Activated CD8-positive, alpha-beta memory T cell treated with anti-CD3 and anti-CD28 coated beads for 1 hour (primary cell): ENCODE measurements at places on chromosomes 12 and 14.

GRCh38 chr12:94289461-94290312, 141.3 kb downstream of the PLXNC1 start:
- no peak for DNase-seq

- no peak for DNase-seq
These were observed 17.5 kb upstream of the RAB21 start for GRCh38 chr12:71737197-71737596.

DNA sequence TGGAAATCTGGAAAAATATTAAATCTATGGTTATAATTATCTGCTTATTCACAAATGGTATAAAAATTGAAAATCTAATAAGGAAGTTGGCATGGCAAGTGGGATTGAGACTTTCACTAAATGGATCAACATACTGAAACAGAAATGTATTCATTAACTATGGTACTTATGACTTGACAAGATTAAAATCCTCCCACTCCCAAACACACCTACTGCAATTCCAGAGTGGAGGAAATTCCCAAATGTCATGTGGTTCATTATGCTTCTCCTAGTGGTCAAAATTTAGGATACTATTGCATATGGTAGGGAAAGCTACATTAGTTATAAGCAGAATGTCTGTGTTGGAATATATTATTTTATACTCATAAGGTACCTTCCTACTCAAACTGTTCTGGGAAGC, 265.3 kb upstream of the PRICKLE1 start:
- no peak for DNase-seq

DNA sequence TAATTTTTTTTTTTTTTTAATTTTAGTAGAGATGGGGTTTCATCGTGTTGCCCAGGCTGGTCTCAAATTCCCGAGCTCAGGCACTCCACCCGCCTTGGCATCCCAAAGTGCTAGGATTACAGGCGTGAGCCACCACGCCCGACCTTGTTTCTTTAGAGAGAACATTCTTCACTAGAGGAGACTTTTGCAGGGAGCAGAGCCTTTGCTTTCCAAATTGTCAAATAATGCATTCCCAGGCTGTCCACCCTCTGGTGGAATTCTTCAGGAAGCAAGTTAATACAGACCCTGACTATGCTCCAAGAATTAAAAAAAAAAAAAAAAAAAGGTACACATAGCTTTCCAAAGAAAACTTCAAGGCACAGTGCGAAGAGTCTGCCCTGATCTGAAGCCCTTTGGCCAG, 6.8 kb downstream of the ALDH1L2 start:
- no peak for DNase-seq

DNA sequence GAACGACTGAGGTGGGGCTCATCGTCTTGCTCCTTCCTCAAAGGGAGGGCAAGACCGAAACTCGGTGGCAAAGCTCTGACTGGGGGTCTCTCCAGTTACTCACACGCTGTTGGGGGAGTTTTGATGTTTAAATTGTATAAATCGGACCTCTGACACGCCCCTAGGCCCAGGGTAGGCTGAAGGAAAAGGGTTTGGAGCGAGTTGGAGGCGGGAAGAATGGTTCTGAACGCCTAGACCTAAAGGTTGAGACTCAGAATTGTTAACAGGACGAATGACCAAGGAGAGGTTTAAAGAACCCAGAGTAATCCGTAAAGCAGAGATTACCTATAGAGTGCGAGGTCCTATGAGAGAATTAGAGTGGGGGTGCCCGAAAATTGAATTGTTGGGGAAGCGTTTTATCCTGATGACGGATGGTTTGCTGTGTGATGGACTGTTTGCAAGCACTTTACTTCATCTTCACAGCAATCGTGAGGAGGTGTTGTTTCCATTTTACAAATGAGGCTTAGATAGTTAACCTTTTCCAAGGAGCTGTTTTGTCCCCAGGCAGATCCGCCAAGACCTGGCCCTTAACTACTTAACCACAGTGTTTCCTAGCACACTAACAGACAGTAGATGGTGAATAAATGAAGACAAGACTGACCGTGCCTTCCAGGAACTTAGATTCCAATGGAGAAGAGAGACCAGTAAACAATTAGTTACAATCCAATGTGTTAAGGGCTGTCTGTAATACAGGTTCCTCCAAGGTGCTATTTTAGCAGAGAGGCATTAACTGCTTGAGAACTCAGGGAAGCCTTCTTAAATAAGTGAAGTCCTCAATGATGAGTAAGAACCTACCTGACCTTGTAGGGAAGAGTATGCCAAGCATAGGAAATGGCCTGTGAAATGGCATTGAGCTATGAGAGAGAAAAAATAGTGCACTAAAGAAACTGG, 929 bp upstream of the UBE2N start:
- no peak for DNase-seq

GRCh38 chr14:32190673-32191072, 11.2 kb upstream of the RNU6-7 start:
- no peak for DNase-seq

DNA sequence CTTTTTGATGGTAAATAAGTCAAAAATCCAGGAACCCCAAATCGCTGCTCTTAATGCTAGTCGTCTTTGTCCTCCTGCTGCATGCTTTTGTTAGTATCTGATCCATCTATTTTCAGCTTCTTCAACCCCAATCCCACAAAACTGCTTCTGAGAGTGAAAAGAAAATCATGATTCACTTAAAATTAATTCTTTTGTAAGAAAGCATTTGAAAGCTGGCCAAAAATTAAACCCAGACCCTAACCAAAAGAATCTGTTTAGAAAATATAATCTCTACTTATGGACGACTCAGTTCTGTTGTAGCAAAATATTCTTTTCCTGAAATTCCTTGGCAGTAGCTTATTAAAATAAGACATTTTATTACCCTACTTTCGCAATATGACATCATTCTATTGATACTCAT, 443.6 kb upstream of the SYT1 start:
- DNase-seq = no peak

DNA sequence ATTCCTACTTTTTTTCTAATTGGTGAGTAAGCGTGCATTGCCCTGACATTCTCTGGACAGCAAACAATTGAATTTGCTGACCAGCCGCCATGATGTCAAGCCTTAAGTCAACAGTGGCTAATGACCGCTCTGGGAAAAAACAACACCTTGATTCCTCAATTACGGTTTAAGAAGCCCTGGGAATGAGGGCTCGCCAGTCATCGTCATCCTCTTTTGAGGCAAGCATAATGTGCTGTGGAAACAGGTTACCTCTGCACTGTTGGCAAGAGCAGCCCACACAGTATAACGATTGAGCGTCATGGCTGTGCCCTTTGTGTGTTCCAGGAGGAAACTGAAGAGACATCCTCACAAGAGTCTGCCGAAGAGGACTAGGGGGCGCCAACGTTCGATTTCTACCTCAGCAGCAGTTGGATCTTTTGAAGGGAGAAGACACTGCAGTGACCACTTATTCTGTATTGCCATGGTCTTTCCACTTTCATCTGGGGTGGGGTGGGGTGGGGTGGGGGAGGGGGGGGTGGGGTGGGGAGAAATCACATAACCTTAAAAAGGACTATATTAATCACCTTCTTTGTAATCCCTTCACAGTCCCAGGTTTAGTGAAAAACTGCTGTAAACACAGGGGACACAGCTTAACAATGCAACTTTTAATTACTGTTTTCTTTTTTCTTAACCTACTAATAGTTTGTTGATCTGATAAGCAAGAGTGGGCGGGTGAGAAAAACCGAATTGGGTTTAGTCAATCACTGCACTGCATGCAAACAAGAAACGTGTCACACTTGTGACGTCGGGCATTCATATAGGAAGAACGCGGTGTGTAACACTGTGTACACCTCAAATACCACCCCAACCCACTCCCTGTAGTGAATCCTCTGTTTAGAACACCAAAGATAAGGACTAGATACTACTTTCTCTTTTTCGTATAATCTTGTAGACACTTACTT, 138.9 kb downstream of the HMGA2 start:
- no peak for DNase-seq

- DNase-seq = no peak
These were observed 75.5 kb downstream of the GALNT9 start for GRCh38 chr12:132253698-132254480.

DNA sequence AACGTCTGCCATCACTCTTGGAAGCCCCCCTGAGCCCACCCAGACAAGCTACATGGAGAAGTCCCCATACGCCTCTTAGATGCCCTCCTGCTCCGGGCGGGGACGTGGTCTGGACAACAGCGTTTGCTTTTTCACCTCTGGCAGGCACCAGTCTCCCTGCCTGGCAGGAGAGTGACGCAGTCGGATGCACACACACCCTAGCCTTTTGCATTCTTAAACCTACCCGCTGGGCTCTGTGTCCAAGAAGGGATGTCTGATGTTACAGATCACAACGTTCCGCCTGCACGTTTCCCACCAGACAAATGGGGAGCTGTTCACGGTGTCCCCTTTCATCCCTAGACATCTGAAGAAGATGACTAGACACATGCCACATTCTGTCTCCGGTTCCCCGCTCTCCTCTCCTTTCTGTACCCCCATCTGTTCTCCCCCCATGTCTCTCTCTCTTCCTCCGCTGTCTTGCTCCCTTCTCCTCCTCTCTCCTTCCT, 100.2 kb downstream of the RIMBP2 start:
- no peak for DNase-seq

DNA sequence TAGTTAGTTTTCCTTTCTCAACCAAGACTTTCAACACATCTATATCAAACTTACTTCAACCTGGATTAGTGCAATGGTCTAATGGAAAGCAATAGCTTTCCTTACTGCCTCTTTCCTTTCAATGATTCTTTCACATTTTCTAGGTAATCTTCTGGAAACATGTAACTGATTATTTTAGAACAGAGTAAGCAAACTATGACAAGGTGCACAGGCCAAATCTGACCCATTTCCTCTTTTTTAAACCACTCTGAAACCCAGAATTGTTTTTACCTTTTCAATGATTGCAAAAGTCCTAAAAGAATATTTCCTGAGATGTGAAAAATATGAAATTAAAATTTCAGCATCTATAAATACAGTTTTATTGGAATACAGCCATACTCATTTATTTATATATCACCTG, 81.6 kb upstream of the TMTC2 start:
- no peak for DNase-seq

GRCh38 chr12:46082490-46083200, 92.3 kb upstream of the SCAF11 start:
- no peak for DNase-seq

- no peak for DNase-seq
These were observed 2.1 kb downstream of the NOXRED1 start for GRCh38 chr14:77421201-77421600.

GRCh38 chr12:19021646-19022045, 107.9 kb upstream of the PLEKHA5 start:
- no peak for DNase-seq

- no peak for DNase-seq
These were observed 16.5 kb downstream of the PLBD2 start for GRCh38 chr12:113374823-113375428.

DNA sequence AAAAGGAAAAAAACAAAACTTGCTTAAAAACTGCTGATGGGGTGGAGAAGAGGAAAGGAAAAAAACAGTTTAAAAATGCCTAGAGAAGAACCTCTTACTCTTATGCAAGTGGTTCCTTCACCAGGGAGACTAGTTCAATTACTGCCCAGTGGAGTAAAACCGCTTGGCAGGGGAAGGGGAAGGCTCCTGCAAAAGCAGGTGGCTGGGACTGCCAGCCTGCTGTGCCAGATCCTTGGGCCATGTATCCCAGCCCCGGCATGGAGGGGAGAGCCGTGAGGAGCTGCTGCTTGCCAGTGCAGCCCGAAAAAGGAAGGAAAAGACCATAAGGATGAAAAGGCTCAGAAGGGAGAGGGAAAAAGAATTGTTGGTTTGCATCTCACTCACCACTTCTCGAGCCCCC, 123.0 kb downstream of the FSCB start:
- no peak for DNase-seq

- no peak for DNase-seq
These were observed 235 bp downstream of the RAB2B start for GRCh38 chr14:21476523-21476924.

GRCh38 chr14:106455026-106455425, 928.6 kb downstream of the TMEM121 start:
- no peak for DNase-seq

DNA sequence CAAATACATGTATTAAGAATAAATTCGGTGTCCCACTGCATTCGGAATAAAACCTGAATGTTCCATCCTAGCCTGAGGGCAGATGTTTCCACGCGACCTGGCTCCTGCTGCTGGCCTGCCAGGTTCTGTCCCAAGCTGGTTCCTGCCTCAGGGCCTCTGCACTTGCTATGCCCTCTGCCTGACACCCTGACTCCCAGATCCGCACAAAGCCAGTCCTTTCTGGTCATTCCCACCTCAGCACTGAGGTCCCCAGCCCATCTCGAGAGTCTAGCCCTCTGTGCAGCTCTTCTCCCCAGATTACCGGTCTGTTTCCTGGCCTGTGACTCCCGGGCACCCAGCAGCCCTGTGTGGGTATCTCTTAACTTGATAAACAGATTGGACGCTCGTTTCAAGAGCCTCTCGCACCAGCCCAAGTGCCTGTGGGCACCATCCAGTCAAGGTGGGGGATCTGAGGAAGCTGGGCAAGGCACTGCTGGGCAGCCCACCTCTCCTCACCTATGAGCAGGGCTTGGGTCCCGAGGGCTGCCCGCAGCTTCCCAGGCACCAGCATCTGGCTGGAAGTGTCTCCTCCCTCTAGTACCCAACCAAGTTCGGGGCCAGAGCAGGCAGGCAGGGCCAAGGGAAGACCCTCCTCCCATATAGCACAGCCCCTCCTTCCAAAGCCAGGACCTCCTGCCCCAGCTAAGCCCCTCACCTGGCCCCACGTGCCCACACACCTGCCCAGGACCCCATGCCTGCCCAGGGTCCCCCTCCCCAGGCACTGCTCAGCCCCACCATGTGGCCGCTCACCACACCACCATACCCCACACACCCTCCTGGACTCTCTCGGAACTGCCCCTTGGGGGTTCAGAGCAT, 132.2 kb downstream of the NCOR2 start:
- DNase-seq = no peak

GRCh38 chr12:49667325-49668090, 39.7 kb downstream of the FMNL3 start:
- no peak for DNase-seq

GRCh38 chr12:117069926-117070900, 29.0 kb downstream of the TESC start:
- DNase-seq = no peak

GRCh38 chr12:45685680-45686079, 43.8 kb upstream of the ARID2 start:
- DNase-seq = no peak
